ENCODE measurements at places on chromosomes 1 and 21. TPM values are rescaled to one million over a fixed set of nuclear protein-coding genes. Genes with fewer than 3 reads are reported as not detected.

DNA sequence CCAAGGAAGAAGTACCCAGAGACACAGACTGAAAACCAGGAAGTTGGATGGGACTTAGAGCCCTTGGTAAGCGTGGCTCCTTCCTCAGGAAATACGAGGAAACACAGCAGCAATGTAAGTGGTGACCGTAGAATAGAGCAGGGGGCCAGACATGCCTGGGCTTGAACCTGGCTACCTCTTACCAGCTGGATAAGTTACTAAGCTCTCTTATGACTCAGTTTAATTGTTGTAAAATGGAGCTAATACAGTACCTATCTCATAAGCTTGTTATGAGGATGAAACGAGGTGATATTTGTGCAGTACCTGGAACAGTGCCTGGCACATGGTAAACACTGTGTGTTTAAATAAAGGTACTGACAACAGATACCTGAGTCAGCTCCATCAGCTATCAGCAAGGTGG is 19.2 kb downstream of the EBNA1BP2 start:
- DNase-seq: no peak

- DNase-seq: no peak
Measured at GRCh38 chr1:242083742-242084141, 84.8 kb upstream of the MAP1LC3C start.

GRCh38 chr1:247421074-247421473 is 5.1 kb downstream of the NLRP3 start:
- no peak for DNase-seq

The DNAH14 gene
- polyA plus RNA-seq: 4.0 TPM

GRCh38 chr1:225449774-225450173 is 21.9 kb upstream of the LBR start:
- DNase-seq: no peak

DNA sequence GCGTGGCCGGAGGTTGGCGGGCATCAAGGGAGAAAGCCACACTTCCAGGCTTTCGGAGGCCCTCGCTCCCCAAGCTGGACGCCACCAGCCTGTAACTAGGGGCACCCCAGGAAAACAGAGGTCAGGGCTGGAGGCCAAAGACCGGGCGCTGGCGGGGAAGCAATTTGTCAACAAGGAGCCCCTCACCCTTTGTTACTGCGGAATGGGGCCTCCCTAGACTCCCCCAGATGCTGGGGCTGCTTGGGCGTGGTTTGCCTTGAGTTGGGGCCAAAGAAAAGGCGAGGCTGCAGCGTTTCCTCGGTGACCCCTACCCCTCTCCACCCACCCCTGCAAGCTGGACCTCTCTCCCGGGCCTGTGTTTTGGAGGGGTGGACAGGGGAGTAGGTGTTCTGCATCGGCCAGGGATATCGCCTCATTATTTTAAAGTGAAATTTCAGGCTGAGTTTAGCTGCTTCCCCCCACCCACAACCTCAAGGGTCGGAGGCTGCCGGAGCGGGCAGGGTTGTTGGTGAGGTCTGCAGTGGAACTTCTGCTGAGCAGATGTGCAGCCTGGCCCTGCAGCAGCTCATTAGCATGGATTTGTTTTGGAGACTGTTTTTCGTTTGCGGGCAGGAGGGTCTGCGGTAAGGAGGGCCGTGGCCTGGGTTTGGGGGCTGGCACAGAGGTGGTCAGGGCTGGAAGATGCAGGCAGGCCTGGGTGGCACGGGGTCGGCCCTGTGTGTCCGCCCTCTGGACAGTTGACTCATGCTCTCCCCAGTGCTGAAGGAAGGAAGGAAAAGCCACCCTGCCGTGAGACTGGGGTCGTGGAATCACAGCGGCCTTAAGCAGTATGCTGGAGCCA is 1.5 kb downstream of the NBL1 start:
- DNase-seq: no peak

DNA sequence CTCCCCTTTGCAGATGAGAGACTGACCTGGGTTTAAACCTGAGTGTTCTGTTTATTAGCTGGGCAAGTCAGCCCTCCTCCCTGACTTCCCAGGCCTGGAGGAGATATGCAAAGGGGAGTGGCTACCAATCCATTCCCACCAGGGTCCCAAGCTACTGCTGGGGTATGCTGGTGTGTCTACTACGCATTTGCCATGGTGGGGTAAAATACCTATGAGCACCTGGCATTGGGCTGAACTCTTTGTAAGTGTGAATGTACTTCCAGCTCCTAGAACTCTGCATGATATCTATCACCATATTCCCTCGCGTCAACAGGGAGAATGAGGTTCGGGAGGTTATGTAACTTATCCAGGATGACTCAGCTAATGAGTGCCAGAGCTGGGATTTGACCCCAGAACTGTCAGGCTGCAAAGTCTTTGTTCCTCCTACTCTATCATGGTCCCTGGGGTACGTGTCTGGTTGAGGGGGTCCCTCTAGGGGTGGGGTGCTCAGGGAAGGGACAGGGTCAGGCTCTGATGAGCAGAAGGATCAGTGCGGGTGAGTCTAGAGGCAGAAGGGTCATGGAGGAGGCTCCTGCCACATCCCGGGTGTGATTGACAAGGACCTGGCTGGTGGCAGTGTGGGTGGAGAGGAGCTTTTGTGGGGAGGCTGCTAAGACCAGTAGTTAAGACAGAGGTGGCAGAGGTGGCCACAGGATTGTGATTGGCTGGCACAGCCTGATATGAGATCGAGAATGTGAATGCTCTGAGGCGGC is 16.7 kb downstream of the AMPD2 start:
- DNase-seq: no peak

DNA sequence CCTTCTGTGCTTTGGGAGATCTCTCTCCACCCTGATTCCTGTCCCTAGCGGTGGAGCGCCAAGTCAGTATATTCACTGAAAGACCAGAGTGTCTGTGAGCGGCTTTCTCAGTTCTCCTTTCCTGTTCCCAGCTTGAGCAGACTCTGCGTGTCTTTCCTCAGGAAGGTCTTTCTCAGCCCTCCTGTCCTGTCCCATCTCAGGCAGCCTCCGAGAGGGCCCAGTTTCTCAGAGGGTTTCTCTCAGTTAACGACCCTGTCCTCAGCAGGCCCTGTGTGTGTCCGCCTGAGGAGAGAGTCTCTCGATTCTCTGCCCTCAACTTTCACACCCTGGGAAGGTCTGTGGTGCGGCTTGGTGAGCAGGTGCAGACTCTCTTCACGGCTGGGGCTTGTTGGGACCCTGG is 34.0 kb upstream of the CHIT1 start:
- DNase-seq: no peak

DNA sequence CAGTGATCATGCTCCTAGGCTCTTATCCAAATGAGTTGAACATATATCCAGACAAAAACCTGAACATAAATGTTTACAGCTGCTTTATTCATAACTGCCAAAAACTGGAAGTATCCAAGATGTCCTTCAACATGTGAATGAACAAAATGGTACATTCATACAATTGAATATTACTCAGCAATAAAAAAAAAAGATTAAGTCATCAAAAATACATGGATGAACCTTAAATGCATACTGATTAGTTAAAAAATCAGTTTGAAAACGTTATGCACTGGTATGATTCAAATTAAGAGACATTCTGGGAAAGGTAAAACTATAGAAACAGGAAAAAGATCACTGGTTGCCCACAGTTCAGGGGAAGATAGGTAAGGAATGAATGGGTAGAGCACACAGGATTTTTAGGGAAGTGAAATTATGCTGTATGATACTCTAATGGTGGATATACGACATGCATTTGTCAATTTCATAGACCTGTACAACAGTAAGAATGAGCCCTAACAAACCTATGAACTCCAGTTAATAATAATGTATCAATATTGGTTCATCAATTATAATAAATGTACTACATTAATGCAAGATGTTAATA is 3.1 kb downstream of the LRRC40 start:
- DNase-seq: no peak

- no peak for DNase-seq
Measured at GRCh38 chr1:78136680-78137079, 90.9 kb downstream of the GIPC2 start.

- no peak for DNase-seq
Measured at GRCh38 chr1:56355422-56355821, 223.9 kb downstream of the PLPP3 start.

The RNU1-4 gene
- not detected for polyA plus RNA-seq

The RAVER2 gene
- 20.3 TPM for polyA plus RNA-seq

DNA sequence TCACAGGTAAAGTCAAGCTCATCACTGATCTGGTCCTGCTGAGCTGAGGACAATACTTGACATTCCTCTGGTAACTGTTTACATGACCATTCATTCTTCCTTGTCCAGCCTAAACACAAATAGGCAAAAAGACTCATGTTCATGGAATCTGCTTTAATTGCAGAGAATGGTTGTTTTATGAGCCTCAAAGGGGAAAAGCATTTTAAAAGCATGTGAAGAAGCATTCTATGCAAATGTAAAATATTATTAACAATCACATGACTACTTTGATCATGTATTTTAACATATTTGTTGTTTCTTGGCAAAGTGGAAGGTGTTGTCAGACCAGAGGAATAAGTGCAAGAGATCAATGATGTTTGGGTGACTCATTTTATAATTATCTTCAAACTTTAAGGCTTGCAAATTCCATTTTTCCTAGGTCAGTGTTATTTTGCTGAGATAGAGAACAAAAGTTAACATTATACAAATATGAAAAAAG is 133.7 kb downstream of the RUNX1 start:
- DNase-seq: no peak

The CLCA1 gene
- polyA plus RNA-seq: not detected

DNA sequence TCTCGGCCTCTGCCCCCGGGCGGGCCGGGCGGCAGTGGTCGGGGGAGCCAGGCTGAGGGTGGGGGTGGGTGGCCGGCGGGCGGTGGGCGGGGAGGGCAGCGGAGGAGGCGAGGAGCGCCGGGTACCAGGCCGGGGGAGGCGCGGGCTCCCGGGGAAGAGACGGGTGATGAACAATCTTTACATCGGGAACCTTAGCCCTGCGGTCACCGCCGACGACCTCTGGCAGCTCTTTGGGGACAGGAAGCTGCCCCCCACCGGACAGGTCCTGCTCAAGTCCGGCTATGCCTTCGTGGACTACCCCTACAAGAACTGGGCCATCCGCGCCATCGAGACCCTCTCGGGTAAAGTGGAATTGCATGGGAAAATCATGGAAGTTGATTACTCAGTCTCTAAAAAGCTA is 112.5 kb downstream of the NBPF12 start:
- DNase-seq: no peak

DNA sequence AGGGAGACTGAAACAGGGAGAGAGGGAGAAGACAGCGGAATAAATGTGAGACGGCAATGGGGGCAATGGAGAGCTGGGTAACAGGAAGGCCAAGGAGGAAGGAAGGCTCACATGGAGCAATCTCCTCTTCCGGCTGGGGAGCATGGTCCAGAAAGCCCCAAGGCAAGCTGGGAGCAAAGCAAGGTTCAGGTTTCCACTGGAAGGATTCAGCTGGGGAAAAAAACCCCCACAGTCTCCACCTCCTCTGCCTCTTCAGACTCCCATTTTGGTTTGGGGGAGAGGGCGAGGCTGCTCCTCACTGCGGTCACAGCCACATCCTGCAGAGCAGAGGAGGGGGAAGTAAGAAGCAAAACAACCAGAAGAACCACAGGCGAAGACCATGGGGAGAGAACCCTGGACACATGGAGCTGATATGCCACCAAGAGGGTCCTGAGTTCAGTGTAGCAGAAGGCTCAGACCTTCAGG is 650 bp downstream of the TNFAIP8L2 start:
- no peak for DNase-seq

- no peak for DNase-seq
Measured at GRCh38 chr1:177863796-177864195, 106.1 kb downstream of the SEC16B start.

The LAMB3 gene
- 0.85 TPM for polyA plus RNA-seq

DNA sequence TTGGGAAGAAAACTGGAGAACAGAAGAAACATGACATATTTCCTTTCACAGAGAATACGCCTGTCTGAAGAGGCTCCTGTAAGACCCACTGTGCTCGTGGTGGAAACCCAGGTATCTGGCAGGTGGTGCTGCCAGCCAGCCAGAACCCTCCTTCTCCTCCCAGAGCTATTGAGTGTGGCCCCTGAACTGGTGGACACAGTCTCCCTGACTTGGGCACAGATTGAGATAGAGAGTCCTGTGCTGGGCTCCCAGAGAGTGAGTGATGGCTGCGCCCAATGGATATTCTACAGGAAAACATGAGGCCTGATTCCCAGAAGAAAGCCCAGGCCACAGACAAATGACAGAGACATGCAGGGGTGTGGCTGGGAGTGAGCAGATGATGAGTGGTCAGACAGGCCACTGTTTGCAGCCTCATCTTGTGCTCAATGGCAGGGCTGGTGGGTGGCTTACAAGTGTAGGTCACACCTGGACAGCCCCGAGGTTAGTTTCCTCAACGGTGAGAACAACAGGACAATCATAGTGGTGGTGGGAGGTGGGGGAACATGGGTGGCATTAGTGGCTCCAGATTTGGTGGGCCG is 127.9 kb downstream of the PTPRU start:
- no peak for DNase-seq

GRCh38 chr1:99675292-99675691 is 29.4 kb downstream of the PALMD start:
- no peak for DNase-seq

The KRTAP21-2 gene
- not detected for polyA plus RNA-seq

GRCh38 chr1:205172729-205173366 is 38.7 kb downstream of the DSTYK start:
- no peak for DNase-seq

GRCh38 chr1:182633657-182634281 is 29.6 kb upstream of the RGS16 start:
- no peak for DNase-seq

- DNase-seq: no peak
Measured at GRCh38 chr1:167746988-167747655, 25.3 kb downstream of the MPZL1 start.

- peak; percentile 53 for DNase-seq
Measured at GRCh38 chr1:230268371-230269170, 157.6 kb downstream of the PGBD5 start.

DNA sequence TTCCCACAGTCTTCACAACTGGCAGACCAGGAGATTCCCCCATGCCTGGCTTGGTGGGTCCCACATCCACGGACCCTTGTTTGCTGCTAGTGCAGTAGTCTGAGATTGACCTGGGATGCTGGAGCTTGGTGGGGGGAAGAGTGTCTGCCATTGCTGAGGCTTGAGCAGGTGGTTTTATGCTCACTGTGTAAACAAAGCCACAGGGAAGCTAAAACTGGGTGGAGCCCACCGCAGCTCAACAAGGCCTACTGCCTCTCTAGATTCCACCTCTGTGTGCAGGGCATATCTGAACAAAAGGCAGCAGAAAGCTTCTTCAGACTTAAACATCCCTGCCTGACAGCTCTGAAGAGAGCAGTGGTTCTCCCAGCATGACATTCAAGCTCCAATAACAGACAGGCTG is 177.3 kb upstream of the ETV3 start:
- DNase-seq: no peak

The HES3 gene
- not detected for polyA plus RNA-seq

Data from muscle of arm (tissue), 14 donors.